H54 (cell line): ENCODE measurements at places on chromosomes 6 and 20.
A peak's percentile ranks its signal among the peaks of the same experiment; 100 is the strongest.

GRCh38 chr20:40633123-40633850, 55.7 kb downstream of the MAFB start:
- DNase-seq = no peak

DNA sequence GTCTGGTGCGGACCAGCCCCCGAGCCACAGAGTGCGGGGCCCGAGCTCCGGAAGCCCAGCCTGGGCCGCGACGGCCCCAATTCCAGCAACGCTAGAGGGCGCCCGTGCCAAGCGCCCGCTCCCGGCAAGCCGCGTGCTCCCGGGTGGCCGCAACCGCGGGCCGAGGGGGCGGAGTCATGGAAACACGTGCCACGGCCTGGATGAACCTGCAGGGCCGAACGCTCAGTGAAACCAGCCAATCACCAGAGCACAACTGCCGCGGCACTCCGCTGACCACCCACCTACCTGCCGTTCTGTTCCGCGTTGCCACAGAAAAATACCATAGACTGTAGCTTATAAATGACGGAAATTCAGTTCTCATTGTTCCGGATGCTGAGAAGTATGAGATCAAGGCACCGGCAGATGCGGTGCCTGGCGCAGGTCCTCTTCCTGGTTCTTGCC, 85.7 kb upstream of the FOXC1 start:
- no peak for DNase-seq

DNA sequence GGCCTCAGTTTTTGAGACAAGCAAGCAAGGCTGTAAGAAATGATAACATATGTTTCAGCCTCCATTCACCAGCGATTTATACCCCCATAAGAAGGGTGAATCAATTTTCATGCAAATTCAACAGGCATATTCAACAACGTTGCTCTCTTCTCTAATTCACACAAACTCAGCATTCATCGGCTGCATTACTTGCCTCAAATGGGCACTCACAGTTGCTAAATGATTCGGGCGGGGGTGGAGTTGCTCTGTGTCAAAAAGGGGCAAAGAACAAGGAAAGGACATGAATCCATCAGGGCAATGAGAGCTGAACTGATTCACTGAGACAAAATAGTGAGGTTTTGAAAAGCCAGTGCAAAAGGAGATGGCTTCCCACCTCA, 9.0 kb downstream of the MOXD1 start:
- no peak for DNase-seq

DNA sequence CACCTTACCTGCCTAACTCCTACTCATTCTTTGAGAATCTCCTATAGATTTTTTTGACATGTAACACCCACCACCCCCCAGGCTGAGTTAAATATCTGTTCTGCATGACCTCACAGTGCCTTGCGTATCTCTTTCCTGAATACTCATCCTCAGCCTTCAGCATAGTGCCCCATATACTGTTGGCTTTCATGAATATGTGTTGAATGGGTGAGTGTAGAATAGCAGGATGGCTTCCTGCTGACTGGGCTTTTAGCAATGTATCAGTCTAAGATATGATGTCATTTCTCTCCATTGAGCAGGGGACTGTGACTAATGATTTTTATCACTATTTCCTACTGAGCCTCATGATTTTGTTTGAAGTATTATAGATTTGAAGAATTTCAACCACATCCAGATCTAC, 361.6 kb upstream of the MARCKS start:
- DNase-seq = peak; percentile 12

- DNase-seq = no peak
Observed at GRCh38 chr6:7195339-7196018, 87.7 kb downstream of the RREB1 start.

GRCh38 chr6:50992704-50993625, 174.3 kb downstream of the TFAP2B start:
- no peak for DNase-seq
